ENCODE measurements at places on chromosomes 5 and 9. TPM values are rescaled to one million over a fixed set of nuclear protein-coding genes. Genes with fewer than 3 reads are reported as not detected.

ANKRD18B gene
- not detected for total RNA-seq

C1QTNF3 gene
- total RNA-seq: 1.3 TPM

DNA sequence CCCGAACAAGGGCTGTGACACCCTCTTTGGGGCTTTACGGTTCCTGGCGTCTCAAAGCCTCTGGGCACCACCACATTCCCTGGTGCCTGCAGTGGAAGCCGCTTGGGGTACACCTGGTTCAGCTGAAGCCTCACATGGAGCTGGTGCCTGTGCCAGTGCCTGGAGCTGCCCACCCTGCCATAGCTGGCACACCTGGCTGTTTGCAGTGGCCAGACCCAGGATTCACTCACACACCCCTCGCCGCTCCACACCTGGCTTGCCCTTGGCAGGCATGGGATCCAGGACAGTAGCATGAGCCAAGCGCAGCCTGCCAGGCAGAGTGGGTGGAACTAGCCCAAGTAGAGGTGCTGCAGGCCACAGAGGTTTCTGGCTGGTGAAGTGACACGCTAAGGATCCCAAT lies 641.8 kb downstream of the TLE4 start:
- no peak for DNase-seq

PCDHGA10 gene
- 1.2 TPM for total RNA-seq

GRCh38 chr5:133083901-133084300 lies 32.1 kb downstream of the HSPA4 start:
- DNase-seq: no peak

DNA sequence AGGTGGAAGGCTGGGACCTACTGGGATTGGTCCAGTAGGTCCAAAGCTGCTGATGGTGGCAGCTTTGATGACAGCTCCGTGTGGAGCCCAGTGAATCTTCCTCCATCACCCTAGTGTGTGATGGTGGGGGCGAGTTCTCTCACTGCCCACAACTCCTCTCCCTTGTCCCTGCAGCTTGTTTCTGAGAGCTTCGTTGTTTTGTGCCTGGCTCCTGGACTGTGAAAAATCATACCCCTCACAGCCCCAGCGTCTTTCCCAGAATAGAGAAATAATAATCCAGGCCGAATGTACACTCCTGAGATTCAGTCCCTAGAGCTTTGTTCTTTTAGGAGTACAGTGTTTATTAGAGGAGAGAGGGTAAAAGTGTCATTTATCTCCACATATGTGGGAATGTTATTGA lies 372.2 kb downstream of the ENC1 start:
- DNase-seq: no peak

DNA sequence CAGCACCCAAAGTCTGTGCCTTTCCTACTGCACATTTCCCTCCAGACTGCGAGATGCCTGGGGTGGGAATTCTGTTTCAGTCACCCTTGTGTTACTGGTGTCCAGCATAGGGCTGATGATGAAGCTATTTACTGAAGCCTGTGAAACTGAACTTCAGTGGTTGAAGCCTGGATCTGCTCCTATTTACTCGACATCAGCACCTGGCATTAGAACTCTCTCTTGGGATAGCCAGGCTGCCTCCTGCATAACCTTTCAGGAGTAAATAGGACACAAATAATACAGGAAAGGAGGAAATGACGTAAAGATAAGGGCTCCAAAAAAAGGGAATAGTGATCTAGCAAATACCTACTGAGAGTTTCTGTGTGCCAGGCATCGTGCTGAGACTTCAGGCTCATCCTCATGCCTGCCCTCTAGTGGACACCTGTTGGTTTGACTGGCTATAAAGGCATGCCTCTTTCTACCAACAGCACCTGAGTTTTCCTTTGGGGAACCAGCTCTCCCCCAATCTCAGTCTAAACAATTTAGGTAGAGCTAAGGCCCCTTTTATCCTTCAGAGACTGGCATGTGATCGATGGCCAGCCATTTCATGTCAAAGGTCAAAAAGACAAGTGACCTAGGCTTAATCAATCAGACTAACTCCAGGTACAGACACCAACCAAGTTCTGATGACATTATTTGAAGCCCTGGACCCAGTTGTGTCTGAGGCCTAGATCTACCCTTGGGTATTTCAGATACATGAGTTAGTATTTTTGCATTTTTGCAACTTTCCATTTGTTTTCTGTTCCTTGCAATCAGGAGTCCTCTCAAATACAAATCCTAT lies 192.1 kb upstream of the TRIM32 start:
- no peak for DNase-seq

DNA sequence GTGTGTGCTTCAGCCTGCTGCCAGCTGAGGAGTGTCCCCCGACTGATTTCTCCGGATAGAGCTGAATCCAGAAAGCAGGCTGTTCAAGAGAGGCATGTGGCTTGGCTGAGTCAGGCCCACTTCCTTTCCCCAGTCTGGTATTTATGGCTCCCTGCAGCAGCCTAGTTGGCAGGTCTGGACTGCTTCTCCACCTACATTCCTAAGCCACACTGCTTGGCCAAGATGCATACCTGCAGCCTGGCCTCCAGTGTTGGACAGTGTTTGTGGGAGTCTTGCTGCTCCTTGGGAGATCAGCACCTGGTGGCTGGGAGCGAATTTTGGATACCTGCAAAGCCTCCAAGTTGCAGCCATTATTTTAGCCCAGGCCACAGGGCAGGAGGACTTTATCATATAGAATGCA lies 670.8 kb downstream of the ACTL7B start:
- peak; percentile 73 for DNase-seq

GRCh38 chr5:172101547-172102217 lies 86.3 kb downstream of the STK10 start:
- DNase-seq: no peak

DNA sequence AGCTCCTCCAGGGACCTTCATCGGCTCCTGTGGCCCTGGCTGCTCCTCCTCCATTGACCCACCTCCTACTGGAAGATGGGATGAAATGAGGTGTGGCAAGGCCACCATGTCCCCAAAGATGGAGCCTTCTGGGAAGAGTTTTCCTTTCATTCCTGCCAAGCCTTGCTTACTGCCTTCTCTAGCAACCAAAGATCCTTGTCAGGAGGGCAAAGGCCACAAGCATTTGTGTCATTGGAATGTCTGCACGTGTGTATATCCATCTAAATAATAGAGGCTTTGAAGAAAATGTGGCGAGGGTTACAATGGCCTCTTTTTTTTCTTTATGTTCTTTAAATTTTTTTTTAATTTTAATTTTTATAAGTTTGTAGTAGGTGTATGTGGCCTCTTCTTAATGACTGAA lies 313.6 kb downstream of the ARHGEF28 start:
- DNase-seq: no peak

BRIX1 gene
- total RNA-seq: 83.9 TPM

TMEM215 gene
- total RNA-seq: not detected

DNA sequence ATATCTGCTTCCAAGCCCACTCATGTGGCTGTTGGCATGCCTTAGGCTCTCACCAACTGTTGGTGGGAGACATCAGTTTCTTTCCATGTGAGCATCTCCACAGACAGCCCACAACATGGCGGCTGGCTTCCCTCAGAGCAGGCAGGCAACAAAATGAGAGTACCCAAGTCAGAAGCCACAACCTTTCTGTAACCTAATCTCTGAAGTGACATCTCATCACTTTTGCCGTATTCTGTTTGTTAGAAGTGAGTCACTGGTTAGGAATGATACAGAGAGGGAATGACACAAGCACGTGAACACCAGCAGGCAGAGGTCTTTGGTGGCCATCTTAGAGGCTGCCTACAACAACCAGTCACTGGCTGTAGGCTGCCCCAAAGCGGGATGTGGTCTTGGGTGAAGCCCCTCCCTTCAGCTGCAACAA lies 88.6 kb upstream of the RASGRF2 start:
- peak; percentile 2 for DNase-seq

DNA sequence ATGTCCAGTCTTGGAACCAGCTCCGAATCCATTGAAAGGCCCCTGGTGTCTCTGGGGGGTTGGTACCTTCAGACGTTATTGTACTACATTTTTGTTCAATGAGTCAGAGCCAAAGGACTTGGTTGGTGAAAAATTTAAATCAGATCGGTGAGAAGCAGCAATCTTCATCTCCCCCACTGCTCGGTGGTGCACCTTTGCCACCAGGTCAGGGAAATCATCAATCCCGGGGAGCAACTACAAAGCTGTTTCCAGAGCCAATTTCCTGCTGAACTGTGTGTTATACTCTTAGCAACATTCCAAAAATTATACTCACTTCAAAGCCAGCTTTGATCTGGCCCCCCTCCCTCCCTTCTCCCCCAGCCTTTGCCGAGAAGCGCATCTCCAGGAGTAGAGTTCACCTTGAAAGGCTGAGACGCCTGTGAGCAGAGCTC lies 375.2 kb upstream of the WWC1 start:
- no peak for DNase-seq

DNA sequence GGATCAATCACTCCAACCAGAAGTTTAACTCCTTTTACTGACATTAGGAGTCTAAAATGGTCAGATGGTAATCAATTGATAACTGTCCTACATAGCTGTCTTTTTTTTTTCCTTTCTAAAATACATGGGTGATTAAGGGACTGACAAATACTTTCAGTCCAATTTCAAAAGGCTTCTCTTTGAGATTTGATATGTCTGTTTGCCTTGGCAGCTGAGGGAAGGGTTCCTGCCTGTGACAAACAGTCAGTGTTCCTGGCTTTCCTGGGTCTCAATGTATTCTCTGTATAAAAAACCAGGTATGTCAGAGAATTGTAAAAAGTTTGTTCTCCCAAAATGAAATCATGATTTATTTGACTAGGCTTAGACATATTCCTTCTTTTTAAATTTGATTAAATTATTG lies 84.5 kb downstream of the MEGF10 start:
- no peak for DNase-seq

- DNase-seq: no peak
Observed at GRCh38 chr5:72776684-72777083, 39.8 kb upstream of the TNPO1 start.

Measured in MG63 (cell line).